ENCODE measurements at places on chromosomes 5 and 9.

DNA sequence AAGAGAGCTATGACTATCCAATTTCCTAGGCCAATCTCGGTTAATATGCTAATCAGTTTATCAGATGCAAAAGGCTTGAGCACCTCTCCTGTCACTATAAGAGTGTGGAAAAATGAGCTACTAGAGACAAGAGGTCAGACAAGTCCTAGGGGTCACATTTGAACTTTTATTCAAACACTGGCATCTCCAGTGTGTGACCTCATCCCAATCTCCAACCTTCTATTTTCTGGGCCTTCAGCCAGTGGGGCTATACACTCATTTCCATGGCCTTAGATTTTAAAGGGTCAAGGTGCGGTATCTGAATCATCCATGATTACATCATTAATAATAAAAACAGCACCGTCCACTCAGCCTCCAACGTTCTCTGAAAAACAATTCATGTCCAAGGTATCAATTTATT lies 139.6 kb upstream of the LRRTM2 start:
- no peak for ATAC-seq
- no peaks in the 10 kb centered on the region for H3K4me1 ChIP-seq
- H3K27ac ChIP-seq = no peak overlapping the region
- H3K4me3 ChIP-seq = no peak overlapping the region
- peaks cover 47% of the 10 kb centered on the region for H3K36me3 ChIP-seq
- no peaks in the 10 kb centered on the region for H3K27me3 ChIP-seq

GRCh38 chr5:173858670-173859407 lies 29.3 kb upstream of the CPEB4 start:
- no peak overlapping the region for H3K27ac ChIP-seq
- no peaks in the 10 kb centered on the region for H3K27me3 ChIP-seq
- peaks cover 14% of the 10 kb centered on the region for H3K4me1 ChIP-seq
- no peak for ATAC-seq
- H3K4me3 ChIP-seq = no peak overlapping the region

DNA sequence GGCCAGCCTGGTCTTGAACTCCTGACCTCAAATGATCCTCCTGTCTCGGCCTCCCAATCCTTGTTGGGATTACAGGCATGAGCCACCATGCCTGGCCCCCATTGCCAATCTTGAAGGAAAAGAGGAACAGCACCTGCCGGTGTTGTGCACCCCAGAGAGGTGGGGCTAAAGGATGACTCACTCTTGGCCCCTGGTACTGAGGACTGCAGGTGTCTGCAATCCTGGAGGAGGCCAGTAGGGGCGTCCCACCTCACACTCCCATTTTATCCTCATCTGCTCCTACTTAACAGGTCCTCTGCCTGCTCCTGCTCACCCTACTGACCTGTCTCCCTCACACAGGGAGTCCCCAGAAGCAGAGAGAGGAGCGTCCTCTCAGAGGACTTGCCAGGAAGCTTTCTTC lies 390.4 kb downstream of the ARHGEF28 start:
- no peak overlapping the region for H3K4me3 ChIP-seq
- H3K4me1 ChIP-seq = no peaks in the 10 kb centered on the region
- no peaks in the 10 kb centered on the region for H3K36me3 ChIP-seq
- no peak for ATAC-seq

DNA sequence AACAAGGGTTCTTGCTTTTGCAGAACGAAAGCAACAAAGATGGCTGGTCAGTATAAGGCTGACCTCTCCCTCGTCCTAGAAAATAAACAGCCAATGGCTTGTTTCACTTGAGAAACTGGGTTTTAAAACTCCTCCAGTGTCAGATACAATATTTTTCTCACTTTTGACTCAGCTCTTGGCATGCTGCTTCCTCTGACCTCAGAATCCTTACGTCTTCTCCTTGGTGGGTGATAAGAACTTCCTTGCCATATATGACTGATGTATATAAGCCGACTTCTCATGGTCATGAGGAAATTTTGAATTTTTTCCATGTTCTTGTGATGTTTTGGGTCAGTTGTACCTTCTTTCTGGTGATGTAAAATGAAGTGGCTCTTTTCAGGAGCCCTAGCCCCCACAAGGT lies 3.8 kb downstream of the ZNF618 start:
- no peak for ATAC-seq
- no peak overlapping the region for H3K4me3 ChIP-seq
- H3K4me1 ChIP-seq = peaks cover 3% of the 10 kb centered on the region
- no peaks in the 10 kb centered on the region for H3K36me3 ChIP-seq
- no peaks in the 10 kb centered on the region for H3K27me3 ChIP-seq

GRCh38 chr9:137545123-137545522 lies 5.1 kb downstream of the PNPLA7 start:
- H3K4me3 ChIP-seq = no peak overlapping the region
- ATAC-seq = peak; percentile 57
- no peaks in the 10 kb centered on the region for H3K27me3 ChIP-seq
- no peaks in the 10 kb centered on the region for H3K36me3 ChIP-seq
- no peak overlapping the region for H3K27ac ChIP-seq

GRCh38 chr5:6427694-6428093 lies 21.0 kb upstream of the UBE2QL1 start:
- ATAC-seq = no peak
- H3K27me3 ChIP-seq = peaks cover 51% of the 10 kb centered on the region
- H3K27ac ChIP-seq = no peak overlapping the region

GRCh38 chr5:90438100-90438499 lies 28.5 kb upstream of the CETN3 start:
- H3K27ac ChIP-seq = no peak overlapping the region
- H3K4me3 ChIP-seq = no peak overlapping the region
- no peaks in the 10 kb centered on the region for H3K27me3 ChIP-seq
- no peaks in the 10 kb centered on the region for H3K4me1 ChIP-seq

DNA sequence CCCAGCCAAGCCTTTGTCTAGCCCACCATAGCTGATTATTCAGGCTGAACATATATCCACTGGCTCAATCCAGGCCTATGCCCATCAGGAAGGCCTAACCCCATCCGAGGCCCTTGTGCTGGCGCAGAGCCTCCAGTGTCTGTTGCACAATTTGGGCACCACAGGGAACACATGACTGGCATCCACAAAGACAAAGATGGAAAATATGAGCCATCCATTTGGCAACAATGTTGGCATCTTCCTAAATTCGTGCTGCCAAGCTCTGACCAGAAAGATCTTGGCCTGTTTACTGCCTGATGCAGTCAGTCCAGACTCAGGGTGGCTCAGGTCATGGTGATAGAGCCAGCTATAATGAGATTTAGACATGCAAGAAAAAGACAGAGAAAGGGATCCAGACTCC lies 233.8 kb downstream of the PIK3R1 start:
- no peaks in the 10 kb centered on the region for H3K4me1 ChIP-seq
- H3K27ac ChIP-seq = no peak overlapping the region
- H3K36me3 ChIP-seq = no peaks in the 10 kb centered on the region
- no peak for ATAC-seq
- H3K4me3 ChIP-seq = no peak overlapping the region

DNA sequence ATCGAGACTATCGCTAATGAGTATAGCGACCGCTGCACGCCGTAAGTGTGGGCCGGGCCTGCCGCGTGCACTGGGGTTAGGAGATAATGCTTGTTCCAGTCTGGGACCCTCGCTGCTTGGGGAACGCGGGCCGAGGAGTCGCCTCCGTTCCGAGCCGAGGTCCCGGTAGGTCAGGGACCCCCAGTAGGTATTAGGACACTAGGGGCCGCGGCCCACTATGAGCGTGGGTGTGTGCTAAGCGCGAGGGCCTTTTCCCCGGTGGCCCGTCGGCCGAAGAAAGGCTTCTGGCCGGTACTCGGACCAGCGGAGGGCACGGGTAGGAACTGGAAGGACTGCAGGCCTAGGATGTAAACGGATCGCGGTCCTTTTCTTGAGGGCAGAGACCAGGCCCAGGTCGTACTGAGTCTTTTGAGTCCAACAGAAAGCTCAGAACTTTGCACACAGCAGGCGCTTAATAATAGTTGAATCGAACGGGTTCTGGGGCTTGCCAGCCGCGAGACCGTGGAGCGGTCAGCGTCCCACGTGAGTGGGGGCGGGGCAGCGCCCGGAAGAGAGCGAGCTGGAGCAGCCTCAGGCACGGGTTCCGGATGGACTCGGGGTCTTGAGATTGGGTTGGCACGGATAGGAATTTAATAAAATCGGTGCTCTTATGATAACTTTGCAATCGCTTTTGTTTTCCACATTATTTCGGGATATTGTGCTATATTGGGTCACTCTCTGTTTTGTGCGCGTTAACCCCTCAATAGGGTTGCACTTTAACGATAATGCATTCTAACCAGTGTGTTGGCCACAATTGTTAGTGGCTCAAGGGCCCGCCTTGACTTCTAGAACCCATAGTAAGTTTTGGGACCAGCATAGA lies 733 bp downstream of the HSPA4 start:
- peak; percentile 12 for ATAC-seq
- peak overlapping the region; percentile 71 for H3K4me3 ChIP-seq
- peak overlapping the region; percentile 99 for H3K27ac ChIP-seq
- H3K27me3 ChIP-seq = no peaks in the 10 kb centered on the region
- H3K4me1 ChIP-seq = peaks cover 16% of the 10 kb centered on the region

GRCh38 chr9:126049088-126049487 lies 277.5 kb upstream of the MVB12B start:
- no peak overlapping the region for H3K27ac ChIP-seq
- peaks cover 20% of the 10 kb centered on the region for H3K27me3 ChIP-seq
- H3K4me1 ChIP-seq = no peaks in the 10 kb centered on the region
- H3K4me3 ChIP-seq = no peak overlapping the region

DNA sequence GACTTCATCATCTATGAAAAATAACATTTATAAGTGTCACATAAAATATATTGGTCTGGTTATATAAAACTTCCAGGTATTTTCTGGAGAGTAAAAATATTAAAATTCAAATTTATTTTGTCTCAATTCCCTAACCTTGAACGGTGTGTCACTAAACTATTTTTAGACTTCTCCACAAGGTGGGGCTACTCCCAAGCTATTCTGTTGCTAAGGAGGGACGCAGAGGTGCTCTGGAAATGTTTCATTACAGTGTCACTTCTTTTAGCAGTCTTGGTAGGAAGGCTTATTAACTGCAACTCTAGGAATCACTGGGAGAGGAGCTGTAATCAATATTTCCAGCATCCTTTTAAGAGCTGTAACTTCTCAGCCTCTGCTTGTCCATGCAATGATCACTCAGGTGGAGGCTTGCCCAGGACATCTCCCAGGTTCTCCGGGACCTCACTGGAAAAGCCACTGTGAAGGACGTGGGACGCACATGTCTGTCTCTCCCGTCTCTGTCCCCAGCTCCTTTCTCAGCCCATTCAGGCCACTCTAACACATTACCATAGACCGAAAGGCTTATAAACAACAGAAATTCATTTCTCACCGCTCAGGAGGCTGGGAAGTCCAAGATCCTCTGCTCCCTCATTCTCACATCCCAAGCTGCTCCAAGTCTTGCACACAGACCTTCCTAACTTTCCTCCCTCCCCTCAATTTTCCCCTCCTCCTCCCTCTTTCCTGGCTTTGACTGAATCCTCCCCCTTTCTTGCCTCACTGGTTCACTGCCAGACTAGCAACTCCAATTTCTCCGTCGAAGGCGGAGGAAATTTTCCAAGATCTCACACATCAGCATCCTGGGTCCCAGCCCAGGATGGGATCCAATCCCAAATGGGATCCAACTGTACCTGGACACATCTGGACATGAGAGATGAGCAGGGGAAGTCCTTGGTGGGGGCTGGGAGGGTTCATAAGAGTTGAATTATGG lies 32.7 kb upstream of the DNAH5 start:
- no peak overlapping the region for H3K4me3 ChIP-seq
- H3K27me3 ChIP-seq = no peaks in the 10 kb centered on the region
- no peaks in the 10 kb centered on the region for H3K4me1 ChIP-seq
- no peaks in the 10 kb centered on the region for H3K36me3 ChIP-seq

DNA sequence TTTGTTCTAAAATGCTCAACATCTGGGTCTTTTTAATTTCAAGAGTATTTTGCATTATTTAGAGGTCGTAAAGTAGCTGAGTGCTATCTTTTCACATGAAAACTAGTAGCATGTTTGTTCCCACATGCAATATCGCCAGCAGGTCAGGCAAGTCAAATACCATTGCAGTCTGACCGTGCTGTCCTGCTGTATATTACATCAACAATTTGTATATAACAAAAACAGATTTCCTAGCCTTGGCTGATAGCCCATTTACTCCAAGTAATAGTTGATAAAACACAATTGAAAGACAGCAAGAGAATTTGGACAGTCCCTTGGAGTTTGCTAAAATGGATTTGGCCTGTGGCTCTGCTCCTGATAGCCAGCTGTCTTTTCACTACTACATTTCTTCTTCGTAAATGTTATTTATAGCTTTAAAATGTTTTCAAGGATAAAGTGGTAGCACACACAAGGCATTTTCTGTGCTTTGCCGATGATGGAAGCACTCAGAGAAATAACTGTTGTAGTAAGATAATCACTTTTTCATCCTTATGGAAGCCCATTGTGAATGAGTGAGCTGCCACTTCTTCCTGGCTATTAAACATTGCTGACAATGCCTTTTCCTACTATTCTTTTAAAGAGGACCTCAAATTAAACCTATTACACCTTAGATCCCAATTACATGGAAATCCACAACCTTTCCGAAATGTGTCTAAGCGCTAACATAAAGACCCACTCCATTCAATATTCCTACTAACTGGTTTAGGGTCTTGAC lies 992.1 kb downstream of the MAT2B start:
- H3K4me3 ChIP-seq = no peak overlapping the region
- H3K4me1 ChIP-seq = no peaks in the 10 kb centered on the region
- H3K27me3 ChIP-seq = peaks cover 5% of the 10 kb centered on the region
- ATAC-seq = no peak

- no peaks in the 10 kb centered on the region for H3K36me3 ChIP-seq
- peak overlapping the region; percentile 71 for H3K27ac ChIP-seq
- peaks cover 57% of the 10 kb centered on the region for H3K4me1 ChIP-seq
- no peaks in the 10 kb centered on the region for H3K27me3 ChIP-seq
- no peak overlapping the region for H3K4me3 ChIP-seq
Observed at GRCh38 chr5:132475987-132476875, 14.3 kb downstream of the IRF1 start.

DNA sequence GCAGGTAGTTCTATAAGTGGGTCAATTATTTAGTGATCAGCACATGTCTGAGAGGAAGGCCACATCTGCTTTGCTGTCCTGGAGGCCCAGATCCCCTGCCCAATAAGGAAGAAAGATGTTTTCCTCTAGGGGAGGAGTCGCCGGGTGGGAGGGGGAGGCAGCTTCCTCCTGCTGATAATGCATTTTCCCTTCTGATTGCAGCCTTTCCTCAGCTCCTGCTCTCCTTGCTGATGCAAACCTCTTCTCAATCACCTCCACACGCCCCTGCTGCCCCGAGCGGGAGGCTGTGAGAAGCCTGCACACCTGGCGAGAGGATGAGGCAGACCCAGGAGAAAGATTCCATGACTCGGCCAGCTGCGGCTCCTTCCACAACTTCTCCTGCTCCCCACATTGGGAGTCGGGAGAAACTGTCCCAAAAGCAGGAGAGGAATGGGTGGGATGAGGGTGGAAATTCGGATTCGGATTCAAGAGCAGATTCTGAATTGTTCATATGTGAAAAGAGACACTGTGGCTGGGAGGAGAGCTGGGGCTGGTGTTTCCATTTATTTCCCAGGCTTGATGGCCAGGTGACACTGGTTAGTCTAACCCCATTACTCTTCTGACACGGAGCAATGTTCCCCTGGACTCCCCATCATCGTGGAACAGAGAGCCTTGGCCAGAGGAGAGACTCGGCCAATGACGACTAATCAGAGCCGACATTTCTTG lies 6.8 kb upstream of the NTNG2 start:
- H3K4me3 ChIP-seq = no peak overlapping the region
- H3K36me3 ChIP-seq = no peaks in the 10 kb centered on the region
- no peaks in the 10 kb centered on the region for H3K4me1 ChIP-seq
- H3K27me3 ChIP-seq = peaks cover 99% of the 10 kb centered on the region
- no peak for ATAC-seq
- H3K27ac ChIP-seq = no peak overlapping the region

- H3K4me3 ChIP-seq = no peak overlapping the region
- no peak overlapping the region for H3K27ac ChIP-seq
- ATAC-seq = no peak
- H3K4me1 ChIP-seq = no peaks in the 10 kb centered on the region
Observed at GRCh38 chr9:124820698-124821623, 32.3 kb upstream of the WDR38 start.
